ENCODE measurements at places on chromosomes 5 and 9. TPM values are rescaled to one million over a fixed set of nuclear protein-coding genes. Genes with fewer than 3 reads are reported as not detected.

- DNase-seq, result no peak
These were observed 270.8 kb upstream of the DAPK1 start for GRCh38 chr9:87226896-87227295.

- peak; percentile 70 for DNase-seq
These were observed 99.5 kb upstream of the LMX1B start for GRCh38 chr9:126514037-126514821.

DNA sequence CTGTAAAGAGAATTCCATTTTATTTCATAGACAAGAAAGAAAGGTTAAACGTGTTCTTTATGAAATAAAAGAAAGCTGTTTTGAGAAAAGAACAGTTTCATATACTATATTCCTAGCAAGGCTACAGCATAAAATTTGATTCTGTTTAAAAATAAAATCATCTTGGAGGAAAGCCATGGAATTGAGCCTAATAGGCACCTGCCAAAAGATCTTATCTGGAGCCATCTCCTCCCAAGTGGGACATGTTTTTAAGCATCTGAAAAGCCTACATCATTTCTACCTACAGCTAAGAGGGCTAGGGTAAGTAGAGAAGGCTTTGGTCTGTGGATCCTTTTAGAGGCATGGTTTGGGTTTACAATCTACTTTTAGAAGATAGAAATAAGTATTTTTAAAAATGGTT lies 89.3 kb downstream of the GAS1 start:
- DNase-seq, result peak; percentile 36

DNA sequence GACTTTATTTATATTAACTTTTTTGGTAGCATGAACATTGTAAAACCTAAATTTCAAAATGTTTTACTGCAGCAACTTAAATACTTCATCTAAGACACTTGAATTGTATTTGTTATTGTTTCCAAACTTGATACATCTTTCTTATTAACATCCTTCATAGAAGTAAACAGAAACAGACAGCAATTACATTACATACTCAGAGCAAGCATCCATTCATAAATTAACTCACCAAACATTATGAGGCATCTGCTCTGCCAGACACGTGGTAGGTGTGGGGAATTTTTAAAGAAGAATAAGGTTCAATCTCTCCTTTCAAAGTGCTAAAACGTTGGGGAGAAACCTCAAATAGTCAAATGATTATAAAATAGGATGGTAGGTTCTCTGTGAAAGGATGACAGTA lies 130.8 kb downstream of the MUSK start:
- DNase-seq, result no peak

- peak; percentile 52 for DNase-seq
These were observed 10.5 kb upstream of the MYOT start for GRCh38 chr5:137856916-137857862.

PPP1R26 gene
- 19.5 TPM for total RNA-seq

- no peak for DNase-seq
These were observed 139.0 kb upstream of the SLC27A6 start for GRCh38 chr5:128826275-128826674.

DNA sequence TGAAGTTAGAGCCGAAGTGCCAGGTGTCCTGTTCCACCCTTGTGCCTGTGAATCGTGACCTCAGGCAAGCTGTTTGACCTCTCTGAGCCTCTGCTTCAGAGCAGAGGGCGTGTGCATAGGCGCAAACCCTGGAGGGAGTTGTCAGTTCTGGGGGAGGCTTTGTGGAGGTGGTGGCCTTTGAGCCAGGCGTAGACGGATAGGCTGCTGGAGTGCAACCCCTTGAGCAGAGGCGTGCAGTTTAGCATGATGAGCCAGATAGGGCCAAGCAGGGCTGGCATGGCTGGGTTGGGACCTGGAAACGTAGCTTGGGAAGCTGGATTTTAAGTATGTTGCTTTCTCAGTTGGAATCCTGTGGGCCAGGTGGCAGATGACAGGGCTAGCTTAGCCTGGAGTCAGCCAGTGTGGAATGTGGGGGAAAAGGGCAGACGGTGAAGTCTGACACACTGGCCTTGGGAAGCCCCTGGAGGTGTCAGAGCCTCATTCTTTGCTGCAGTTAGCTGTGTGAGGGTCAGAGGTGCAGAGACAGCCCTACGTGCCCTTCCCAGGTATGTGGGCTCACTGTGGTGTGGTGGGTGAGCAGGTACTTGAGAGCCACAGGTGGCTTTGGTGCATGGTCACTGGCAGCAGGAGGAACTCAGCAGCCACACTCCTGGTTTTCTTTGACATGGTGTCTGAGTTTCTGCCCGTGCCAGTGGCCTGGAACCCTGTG lies 93.4 kb downstream of the DAB2IP start:
- no peak for DNase-seq

- DNase-seq, result no peak
These were observed 173.2 kb downstream of the DAB2IP start for GRCh38 chr9:121824651-121825030.

KIF4B gene
- total RNA-seq, result 0.10 TPM

RASA1 gene
- 36.3 TPM for total RNA-seq

GRCh38 chr9:73149371-73150067 lies 2.1 kb upstream of the ANXA1 start:
- DNase-seq, result peak; percentile 43

GRCh38 chr9:133979921-133980863 lies 11.9 kb downstream of the VAV2 start:
- peak; percentile 82 for DNase-seq

ARHGEF39 gene
- total RNA-seq, result 1.0 TPM

DHX29 gene
- 36.7 TPM for total RNA-seq

DNA sequence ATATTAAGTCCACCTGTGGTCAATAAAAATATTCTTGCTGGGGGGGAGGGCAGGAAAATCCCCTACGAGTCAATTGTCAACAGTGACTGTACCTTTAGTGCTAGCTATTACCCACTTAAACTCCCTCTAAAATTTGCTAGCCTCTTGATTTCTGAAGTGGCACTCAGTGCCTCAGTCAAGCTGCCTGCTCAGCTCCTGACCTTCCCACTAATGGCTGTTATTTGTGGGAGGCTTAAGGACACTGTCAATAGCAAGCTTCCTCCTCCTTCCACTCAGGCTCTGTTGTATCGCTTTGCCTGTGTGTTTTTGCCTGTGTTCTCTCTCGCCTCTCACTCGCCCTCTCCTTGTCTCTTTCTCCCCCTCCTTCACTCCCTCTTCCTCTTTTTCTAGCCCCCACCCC lies 140.8 kb downstream of the BNC2 start:
- no peak for DNase-seq

GRCh38 chr5:19734776-19735175 lies 253.2 kb downstream of the CDH18 start:
- no peak for DNase-seq

DCAF10 gene
- 24.6 TPM for total RNA-seq

- no peak for DNase-seq
These were observed 82.6 kb downstream of the SMIM23 start for GRCh38 chr5:171868236-171868635.

- DNase-seq, result no peak
These were observed 180.4 kb upstream of the ACTBL2 start for GRCh38 chr5:57662991-57663390.

DNA sequence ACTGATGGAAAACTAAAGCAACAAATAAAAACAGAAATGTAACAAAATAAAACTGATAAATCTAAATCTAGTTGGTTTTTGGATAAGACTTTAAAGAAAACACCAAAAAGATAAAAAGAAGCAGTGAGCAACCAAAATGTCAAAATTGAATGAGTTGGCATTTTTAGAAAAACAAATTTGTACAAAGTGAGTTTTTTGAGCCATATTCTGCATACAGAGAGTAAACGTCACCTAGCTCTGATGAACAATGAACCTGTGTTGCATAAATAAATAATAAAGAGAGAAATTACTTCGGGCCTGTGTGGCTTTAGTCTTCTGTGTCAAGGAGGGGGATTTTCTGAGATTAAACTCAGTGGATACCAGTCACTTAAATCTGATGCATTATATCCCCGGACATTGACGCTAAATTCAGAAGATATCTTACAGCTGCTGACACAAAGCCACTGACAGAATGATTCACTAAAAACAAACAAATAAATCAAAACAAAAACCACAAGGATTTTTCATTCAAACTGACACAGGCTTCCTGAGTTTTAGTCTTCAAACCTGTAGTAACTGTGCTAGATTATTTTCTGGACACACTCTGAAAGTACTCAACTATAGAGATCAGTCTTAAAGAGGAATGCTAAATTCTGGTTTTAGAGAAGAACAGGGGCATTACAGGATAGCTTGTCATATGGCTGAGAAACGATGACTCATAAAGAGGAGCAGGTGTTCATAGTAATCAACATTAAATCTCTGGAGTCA lies 403.5 kb upstream of the ST8SIA4 start:
- no peak for DNase-seq

OR5C1 gene
- total RNA-seq, result not detected

NEURL1B gene
- total RNA-seq, result 46.1 TPM

DNA sequence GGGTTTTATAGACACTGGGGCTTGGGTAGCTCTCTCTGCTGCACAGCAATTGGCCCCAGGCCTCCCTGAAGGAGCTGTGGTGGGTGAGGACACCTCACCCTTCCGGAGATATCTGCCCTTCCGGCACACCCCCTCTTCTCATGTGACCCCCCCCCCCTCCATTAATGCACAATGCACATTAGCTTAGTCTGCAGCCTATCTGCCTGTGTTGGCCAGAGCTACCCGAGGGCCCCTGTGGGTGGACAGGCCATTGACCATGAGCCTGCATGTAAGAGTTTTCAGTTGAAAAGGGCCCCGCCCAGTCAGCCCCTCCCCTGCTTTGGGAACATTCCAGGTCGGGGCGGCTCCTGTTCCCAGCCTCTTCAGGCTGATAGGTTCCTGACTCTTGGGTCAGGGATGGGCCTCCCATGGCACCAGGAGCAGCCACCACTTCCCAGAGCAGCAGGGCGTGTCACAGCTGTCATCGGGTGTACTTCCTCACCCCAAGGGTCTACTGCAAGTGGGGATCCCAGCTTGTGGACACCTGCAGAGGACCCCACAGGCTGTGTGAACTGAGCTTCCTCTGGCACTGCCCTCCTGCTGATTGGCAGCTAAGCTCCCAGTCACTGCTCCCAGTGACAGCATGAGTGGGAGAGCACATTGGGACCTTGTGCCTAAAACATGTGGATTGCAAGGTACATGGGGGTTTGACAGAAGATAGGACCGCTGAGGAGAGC lies 17.8 kb downstream of the PHF2 start:
- DNase-seq, result no peak

DNA sequence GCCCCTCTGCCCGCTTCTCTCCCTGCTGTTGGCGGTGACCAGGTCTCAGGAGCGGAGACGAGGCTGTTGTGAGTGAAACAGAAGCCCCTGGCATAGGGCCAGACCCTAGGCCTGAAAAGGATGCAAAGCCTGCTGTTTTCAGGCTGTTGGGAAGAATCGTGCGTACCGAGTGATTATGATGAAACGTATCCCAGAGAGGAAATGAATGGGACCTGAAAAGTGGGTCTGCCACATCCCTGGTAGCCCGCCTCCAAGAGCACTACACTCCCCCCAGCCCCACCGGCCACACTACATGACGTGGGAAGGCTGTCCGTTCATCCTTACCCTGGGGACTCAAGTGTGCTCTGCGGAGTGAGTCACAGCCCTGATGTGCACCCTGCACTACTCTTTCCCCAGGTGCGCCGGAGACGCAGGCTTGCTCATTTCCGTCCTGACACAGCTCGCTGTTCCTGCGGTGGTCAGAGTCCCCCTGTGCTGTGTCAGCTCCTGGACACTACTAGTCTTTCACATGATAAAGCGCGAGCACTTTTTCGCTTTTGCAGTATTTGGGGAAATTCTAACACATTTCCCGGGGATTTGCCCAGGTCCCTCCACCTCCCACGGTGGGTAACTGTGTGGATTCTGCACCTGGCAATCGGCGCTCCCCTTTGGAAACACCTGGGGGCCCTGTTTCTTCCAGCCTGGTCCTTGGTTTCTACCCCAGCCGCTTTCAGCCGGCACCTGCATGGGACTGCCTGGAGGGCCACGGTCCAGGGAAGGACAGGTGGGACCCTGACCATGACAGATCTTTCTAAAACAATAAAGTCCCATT lies 91.5 kb downstream of the ANKRD33B start:
- peak; percentile 43 for DNase-seq

DNA sequence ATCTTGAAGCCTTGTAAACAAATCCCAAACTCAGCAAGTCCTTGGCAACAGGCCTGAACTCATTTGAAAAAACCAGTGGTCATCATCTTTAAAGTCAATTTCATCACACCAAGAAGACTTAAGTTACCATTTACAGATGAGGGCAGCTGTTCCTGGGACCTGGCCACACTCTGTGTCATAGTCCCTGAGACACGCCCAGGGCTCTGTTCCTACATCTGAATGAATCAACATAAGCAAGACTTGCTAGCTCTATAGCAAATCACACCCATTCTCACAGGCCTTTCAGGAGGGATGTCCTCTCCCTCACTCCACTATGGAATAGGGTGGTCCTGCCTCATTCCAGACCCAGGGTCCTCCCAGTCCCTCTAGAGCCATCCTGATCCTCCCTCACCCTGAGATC lies 142.8 kb downstream of the NSG2 start:
- DNase-seq, result no peak

DNA sequence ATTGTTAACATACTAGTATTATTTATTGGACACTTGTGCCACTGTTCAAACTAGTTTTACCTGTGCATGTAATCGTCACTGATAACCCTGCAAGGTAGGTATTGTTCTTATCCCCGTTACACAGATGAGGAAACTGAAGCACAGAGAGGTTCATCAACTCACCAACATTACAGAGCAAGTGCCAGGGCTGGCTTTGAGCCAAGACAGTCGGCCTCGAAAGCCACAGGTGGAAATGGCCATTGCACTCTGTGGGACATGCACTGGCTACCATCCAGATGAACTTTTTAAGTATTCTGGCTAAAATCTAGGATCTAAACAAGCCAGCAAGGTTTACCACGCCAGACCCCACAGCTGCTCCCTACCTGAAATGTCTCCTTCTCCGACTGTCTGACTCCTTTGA lies 57.9 kb downstream of the TEX10 start:
- no peak for DNase-seq

- DNase-seq, result no peak
These were observed 8.9 kb downstream of the PHF2 start for GRCh38 chr9:93585259-93585658.

DNA sequence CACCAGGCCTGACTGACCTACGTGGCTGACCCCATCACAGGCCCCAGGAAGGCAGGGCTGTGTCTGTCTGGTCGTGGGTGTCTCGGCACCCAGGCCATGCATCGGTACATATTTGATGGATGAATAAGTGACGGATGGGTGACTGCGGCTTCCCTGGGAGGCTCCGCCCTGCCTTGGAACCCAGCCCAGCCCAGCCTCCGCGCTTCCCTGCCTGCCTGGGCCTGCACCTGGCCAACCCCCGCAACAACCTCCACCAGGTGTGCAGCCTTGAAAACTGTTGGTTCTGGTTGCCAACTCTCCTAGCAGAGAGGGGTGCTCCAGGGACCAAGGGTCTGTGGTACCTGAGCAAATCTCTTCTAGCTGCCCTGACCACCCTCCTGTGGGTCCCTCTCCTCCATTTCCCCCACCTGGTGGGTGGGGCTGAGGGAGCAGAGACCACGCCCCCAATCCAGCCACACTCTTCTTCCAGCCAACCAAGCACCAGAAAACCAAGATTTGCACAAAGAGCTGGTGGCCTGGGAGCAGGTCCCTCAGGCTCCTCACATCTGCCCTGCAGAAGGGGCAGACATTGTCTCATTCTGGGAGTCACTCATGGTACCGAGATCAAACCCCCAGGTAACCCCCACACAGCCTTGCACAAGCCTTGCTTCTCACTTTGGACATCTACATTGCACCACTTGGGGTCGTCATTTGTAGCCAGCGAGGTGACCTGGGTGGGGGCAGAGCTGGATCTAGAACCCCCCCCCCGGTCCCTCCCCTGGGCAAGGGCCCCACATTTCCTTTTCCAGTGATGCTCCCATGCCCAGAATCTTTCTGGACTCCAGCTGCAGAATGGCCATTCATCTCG lies 100.6 kb upstream of the IER5L start:
- peak; percentile 61 for DNase-seq

- DNase-seq, result no peak
These were observed 45.4 kb downstream of the PTTG1 start for GRCh38 chr5:160466889-160467554.

- DNase-seq, result no peak
These were observed 56.9 kb downstream of the SYK start for GRCh38 chr9:90858457-90858901.

All from tongue (tissue), 3 donors.